Activated CD8-positive, alpha-beta memory T cell treated with anti-CD3 and anti-CD28 coated beads, Interleukin-2, amount 10 ng/mL, durations not matched to agents 7 days and 5 days (primary cell): ENCODE measurements at places on chromosomes 3 and 15. TPM values are rescaled to one million over a fixed set of nuclear protein-coding genes. Genes with fewer than 3 reads are reported as not detected.

Gene FBXW12
- not detected for total RNA-seq

Gene SMCO1
- not detected for total RNA-seq

Gene DGKG
- 0.20 TPM for total RNA-seq

Gene ZDHHC3
- total RNA-seq: 54.9 TPM

Gene SLC22A14
- total RNA-seq: not detected

Gene PPP2R3A
- not detected for total RNA-seq

Gene AQP9
- total RNA-seq: not detected

Gene EXOG
- total RNA-seq: 19.7 TPM

Gene ITGA11
- 0.02 TPM for total RNA-seq

Gene DAPK2
- 14.1 TPM for total RNA-seq

Gene BCHE
- total RNA-seq: not detected

Gene SLC35G2
- 1.6 TPM for total RNA-seq

Gene ZBBX
- not detected for total RNA-seq

Gene PIGZ
- 2.6 TPM for total RNA-seq

Gene SUCNR1
- not detected for total RNA-seq

Gene USP3
- total RNA-seq: 50.5 TPM

Gene SCN11A
- total RNA-seq: 0.03 TPM

Gene ROBO2
- total RNA-seq: not detected

Gene NR1D2
- 4.1 TPM for total RNA-seq

Gene TRIM42
- not detected for total RNA-seq

Gene ALDH1L1
- not detected for total RNA-seq
